ENCODE measurements at places on chromosomes 3 and 15.

- DNase-seq = no peak
These were observed 55.4 kb downstream of the CYP19A1 start for GRCh38 chr15:51283026-51283425.

DNA sequence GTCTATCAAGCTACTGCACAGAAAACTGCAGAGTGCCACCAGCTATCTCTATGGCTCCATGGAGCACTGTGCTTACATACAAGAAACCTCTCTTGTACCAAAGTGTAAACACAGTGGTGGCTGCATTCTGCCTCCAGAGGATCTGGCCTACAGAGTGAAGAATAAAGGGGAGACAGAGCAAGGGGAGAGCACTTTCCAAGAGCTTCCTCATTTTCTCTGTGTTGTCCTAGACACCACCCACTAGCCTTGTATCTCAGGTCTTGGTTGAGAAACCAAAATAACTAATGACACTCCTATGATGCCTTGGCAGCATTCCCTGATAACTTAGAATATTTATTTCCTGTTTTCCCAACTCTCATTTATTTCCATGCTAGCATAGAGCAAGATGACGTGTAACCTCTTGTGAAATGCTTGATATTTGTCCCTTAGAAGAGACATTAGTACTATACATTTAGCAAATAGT lies 56.9 kb upstream of the PHLDB2 start:
- no peak for DNase-seq

DNA sequence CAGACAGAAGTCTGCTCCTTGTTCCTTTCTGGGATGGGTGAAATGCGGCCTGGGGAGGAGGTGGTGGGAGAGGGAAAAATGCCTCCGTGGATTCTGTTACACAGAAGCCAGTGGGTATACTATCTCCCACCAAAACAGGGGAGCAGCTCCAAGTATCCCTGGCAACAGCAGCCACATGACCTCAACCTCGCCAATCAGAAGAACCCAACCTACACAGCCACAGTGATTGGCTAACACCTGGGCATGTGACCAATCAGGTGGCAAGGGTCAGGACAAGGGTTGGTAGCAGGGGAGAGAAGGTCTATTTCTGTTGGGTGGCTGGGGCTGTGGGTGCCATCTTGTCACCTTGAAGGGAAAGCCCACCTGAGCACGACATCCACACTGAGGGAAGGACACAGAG lies 9.1 kb upstream of the ACAD9 start:
- DNase-seq = no peak

DNA sequence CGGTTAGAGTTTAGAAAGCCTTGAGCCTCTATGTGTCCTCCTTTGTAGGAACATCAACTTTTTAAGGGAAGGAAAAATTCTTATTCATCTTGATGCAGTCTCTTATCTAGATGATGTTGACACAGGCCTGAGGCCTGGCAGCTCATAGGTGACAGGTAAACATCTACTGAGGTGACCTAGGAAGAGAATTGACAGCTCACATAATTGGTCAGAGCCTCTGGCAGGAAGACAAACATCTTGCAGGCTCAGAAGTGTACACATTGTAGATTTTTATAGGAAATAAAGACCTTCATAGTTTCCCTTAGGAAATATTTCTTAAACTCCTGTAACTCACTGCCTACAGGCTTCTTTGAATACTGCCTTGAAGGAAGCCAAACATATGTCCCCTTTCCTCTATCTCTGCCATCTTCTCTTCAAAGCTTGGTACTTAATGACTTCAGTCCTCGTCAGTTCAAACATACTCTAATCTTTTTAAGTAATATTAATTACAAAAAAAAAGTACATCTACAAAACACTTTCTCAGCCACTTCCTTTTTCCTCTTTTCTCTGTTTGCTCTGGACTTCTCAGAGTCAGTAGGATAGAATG lies 341.3 kb downstream of the TBL1XR1 start:
- no peak for DNase-seq

DNA sequence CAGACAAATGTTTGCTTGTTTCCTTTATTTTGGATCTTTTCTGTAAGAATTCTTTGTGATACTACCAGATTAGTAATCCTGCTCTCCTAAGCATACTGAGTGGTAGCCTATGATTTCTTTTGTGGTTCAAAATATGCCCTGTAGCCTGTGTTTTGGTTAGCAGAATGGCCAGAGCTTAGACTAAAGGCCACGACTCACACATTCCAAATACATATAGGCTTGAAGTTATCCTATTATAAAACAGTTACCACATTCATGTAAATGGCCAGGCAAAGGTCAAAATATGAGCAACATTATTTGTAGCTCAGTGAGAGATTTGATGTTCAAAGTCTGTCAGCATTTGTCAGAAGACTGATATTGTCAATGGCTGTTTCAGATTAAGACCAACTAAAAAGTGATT lies 84.5 kb downstream of the MITF start:
- DNase-seq = no peak

DNA sequence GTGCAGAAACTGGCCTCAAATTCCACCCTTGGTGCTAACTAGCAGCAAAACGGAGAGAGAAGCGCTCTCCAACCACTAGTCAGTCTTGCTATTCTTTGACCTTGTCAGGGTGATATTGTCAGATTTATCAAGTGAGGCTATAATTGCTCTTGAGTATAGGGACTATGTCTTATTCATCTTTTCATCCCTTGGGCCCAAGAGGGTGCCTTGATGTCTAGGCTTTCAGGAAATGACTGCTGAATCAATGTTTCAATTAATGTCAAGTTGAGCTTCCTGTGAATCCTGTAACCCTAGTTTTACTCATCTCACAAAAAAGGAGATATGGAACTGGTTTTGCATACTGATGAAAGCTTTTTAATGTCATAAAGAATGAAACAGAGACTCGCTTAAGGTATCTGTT lies 701.3 kb downstream of the EDEM1 start:
- DNase-seq = no peak

- no peak for DNase-seq
These were observed 209.3 kb upstream of the PROK2 start for GRCh38 chr3:71994203-71994602.

DNA sequence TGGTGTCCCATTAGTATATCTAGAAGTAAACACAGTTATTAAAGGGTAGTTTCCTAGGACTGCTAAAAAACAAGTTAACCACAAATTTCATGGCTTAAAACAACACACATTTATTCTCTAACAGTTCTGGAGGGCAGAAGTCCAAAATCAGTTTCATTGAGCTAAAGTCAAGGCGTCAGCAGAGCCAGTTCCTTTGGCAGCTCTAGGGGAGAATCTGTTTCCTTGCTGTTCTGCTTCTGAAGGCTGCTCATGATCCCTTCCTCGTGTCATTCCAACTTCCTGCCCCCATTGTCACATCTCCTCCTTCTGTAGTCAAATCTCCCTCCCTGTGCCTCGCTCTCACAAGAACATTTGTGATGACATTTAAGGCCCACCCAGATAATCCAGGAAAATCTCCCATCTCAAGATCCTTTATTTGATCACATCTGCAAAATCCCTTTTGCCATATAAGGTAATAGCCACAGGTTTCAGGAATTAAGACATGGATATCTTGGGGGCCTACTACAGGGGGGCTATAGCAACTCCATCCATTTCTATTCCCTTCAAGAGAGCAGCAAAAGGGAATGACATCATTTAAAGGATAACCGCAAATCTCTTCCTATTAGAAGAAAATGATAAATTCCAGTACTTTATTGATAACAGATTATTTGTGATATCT lies 50.1 kb downstream of the GPR176 start:
- DNase-seq = no peak
